Mammary epithelial cell (primary cell): ENCODE measurements at places on chromosomes 1 and 21.

GRCh38 chr1:190847166-190847565 lies 369.5 kb upstream of the BRINP3 start:
- DNase-seq = no peak

DNA sequence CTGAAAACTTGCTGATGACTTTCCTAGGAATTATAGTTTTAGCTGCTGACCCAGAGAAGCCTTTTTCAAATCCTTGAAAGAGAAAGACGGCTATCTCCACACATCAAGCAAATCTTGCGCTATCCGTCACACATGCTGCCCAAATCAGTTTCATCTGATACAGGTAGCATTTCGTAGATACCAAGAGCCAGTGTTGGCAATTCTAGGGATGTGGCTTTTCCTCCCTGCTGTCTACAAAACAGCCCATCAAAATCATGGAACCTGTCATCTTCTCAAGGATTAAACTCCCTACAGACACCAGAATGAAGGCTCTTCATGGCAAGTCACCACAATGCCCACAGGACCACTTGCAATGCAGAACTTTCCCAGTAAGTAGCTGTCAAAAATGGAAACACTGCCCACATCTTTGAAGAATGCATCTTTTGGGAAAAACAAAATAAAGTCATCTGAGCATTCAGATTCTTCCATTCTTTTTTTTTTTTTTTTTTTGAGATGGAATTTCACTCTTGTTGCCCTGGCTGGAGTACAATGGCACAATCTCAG lies 10.4 kb downstream of the STX6 start:
- no peak for DNase-seq

GRCh38 chr1:156845055-156845952 lies 13.6 kb downstream of the INSRR start:
- no peak for DNase-seq

DNA sequence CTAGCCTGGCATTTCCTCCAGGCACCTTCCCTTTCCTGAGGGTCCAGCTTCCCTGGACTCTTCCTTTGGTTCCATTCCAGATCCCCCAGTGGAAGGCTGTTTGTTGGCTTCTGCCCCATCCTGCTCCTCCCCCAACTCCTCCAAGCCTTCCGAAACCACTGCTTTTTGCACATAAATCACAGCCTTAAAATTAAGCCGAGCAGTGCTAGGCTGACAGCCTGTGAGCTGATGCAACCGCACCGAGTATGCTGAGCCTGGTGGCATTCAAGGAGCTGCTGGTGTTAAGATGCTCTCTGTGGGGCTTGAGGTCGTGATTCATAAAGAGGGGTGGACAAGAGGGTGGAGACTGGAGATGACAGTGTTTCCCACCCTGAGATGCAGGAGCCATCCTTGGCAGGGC lies 266.6 kb upstream of the C1orf174 start:
- no peak for DNase-seq

- DNase-seq = no peak
These were observed 69.9 kb downstream of the CACHD1 start for GRCh38 chr1:64539781-64540218.

- DNase-seq = no peak
These were observed at the start of gene TCP10L for GRCh38 chr21:32585042-32585710. TSS of gene TCP10L (minus strand) at chr21:32585523. CDS start at chr21:32584304, 1,219 bp downstream.

- DNase-seq = no peak
These were observed 569.0 kb upstream of the B3GALT2 start for GRCh38 chr1:193755441-193755840.

GRCh38 chr1:119871881-119872280 lies 24.4 kb downstream of the ADAM30 start:
- peak; percentile 39 for DNase-seq

DNA sequence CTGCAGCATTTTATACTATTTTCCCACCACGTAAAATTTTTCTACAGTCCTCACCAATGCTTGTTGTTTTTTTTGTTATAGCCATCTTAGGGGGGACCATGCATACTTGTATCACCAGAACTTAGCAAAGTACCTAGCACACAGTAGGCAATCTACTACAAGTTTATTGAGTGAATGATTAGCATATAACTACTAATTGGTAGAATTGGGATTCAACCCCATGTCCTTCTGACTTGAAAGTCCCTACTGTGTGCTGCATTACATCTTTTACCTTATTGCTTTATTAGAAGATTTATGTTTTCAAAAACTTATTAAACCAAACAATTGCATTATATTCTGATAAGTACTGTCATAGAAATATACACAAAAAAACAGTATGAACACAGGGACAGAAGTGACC lies 92.1 kb downstream of the CEP350 start:
- no peak for DNase-seq

DNA sequence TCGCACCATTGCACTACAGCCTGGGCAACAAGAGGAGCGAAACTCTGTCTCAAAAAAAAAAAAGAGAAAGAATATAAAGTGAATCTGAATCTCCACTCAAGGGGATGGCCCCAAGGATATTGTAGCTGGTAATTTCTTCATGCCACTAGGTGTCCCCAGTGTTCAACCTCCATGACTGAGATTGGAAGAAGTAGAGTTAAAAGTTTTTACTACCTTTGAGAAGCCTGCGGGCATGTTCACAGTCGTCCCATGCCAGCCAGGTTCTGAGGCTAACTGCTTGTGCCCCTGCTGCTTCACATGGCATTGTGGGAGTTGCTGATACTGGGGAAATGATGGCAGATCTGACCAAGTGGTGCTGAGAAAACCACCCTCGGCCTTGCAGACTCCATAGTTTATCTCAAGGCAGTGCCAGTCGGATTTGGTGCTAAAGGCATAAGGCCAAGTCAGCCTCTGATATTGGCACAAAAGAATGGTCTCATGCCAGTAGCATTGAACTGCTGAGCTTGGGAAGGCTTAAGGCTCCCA lies 10.8 kb upstream of the SHISA4 start:
- peak; percentile 58 for DNase-seq

GRCh38 chr1:27342778-27343638 lies 1.2 kb downstream of the SYTL1 start:
- DNase-seq = peak; percentile 97

DNA sequence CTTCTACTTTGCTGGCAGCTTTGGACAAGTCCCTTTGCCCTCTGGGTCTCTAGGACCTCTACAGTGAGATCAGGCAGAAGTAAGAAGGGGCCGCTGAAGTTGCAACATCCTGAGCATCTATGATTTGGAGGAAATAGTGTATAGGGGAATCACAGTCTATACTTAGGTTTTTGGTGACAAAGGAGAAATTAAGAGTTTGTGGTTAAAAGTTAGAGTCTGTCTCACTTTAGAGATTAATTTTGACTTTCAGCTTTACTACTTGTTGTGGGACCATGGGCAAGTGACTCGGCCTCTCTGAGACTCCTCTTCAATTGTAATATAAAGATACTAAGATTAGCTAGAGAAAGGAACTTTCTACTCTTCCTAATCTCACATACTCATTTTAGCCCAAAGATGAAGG lies 33.1 kb upstream of the LMX1A start:
- DNase-seq = no peak

DNA sequence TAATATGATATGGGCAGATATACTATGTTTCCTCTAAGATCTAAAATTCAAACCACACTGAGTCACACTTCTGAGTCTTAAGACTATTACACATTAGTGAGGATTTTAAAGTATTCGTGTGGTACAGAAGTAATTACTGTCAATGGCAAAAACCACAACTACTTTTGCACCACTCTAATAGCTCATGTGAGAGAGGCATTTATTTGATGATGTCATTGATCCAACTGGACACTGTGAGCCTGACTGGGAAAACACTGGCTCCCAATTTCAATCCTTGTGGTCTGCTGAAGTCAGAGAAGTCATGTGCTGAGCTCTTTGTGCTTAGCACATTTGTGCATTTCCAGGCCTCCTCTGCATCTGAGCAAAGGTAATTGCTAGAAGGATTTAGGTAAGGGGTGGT lies 377.8 kb downstream of the USH2A start:
- peak; percentile 89 for DNase-seq

GRCh38 chr1:228515200-228515834 lies 28.1 kb downstream of the RNF187 start:
- no peak for DNase-seq

- peak; percentile 9 for DNase-seq
These were observed 138.6 kb downstream of the SYT14 start for GRCh38 chr1:210076620-210077019.

GRCh38 chr21:33433425-33434114 lies 30.4 kb downstream of the IFNGR2 start:
- DNase-seq = no peak

- DNase-seq = no peak
These were observed 55.5 kb upstream of the ESRRG start for GRCh38 chr1:216778737-216779136.

DNA sequence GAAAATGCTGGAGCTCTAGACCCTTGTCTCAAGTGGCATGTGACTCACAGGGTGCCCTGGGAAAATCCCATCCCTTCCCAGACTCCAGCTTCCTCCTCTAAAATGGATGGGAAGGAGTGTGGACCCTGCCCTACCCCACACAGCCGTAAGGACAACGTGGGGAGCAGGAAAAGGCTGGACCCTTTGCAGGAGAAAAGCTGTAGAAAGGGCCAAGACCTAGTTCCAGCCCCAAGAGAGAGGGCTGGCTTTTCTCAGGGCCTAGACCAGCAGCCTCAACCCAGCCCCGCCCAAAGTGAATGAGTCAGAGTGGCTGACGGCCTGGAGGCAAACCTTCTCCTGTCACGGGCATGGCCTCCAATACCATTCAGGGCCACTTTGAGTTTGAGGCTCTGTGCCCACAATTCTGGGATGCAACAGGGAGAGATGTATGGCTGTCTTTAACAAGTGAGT lies 1.1 kb downstream of the LAMB3 start:
- DNase-seq = peak; percentile 78

GRCh38 chr1:37861151-37861550 lies 1.8 kb upstream of the MTF1 start:
- DNase-seq = peak; percentile 69

DNA sequence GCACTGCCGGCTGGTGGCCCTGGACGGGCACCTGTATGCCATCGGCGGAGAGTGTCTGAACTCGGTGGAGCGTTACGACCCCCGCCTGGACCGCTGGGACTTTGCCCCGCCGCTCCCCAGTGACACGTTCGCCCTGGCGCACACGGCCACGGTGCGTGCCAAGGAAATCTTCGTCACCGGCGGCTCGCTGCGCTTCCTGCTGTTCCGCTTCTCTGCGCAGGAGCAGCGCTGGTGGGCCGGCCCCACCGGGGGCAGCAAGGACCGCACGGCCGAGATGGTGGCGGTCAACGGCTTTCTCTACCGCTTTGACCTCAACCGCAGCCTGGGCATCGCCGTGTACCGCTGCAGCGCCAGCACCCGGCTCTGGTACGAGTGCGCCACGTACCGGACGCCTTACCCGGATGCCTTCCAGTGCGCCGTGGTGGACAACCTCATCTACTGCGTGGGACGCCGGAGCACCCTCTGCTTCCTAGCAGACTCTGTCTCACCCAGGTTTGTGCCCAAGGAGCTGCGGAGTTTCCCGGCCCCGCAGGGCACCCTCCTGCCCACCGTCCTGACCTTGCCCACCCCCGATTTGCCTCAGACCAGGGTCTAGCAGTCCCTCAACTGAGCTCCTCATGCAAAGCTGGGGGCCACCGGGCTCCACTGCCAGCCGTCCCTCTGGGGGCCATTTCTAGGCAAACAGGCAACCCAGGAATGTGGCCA lies 2.1 kb downstream of the KLHDC7A start:
- DNase-seq = no peak

DNA sequence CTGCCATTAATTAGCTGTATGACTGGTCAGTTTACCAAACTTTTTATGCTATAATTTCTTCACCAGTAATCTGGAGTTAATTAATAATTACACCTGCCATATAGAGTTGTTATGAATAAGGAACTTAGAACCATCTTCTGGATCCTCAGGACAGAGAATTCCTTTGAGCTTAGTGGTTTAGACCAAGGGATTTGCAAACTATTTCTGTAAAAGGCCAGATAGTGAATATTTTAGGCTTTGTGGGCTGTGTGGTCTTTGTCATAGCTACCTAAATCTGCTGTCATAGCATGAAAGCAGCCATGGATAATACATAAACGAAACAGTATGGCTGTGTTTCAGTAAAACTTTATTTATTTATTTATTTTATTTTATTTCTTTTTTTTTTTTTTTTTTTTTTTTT lies 9.0 kb downstream of the TIMM17A start:
- DNase-seq = no peak

DNA sequence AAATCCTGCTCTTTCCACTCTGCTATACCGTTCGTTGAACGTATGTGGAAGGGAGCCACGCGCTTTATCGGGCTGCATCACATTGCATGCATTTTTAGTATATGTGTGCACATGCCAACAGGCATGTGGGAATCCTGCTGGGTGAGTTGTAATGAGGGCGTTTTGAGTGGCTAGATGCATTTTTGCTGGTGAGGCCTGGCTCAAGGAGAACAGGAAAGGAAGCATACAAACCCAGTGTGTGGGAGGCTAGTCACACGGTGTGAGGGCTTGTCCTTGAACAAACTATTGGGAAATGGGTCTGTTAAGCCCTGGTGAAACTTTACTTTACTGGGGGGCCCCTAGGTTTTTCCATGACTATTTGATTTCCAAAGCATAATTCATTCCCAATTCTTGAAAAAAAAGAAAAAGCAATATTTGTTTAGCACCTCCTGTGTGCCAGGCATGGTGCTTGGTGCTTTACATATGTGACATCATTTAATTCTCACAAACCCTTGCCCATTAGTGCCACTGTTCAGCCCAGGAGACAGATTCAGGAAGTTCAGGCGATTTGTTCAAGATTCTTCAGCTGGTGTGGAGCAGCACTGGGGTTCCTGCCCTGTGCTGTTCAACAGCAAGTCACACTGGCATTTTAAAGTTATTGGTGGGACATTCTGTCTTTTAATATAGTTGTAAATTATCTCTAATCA lies 25.6 kb upstream of the JUN start:
- DNase-seq = peak; percentile 79

DNA sequence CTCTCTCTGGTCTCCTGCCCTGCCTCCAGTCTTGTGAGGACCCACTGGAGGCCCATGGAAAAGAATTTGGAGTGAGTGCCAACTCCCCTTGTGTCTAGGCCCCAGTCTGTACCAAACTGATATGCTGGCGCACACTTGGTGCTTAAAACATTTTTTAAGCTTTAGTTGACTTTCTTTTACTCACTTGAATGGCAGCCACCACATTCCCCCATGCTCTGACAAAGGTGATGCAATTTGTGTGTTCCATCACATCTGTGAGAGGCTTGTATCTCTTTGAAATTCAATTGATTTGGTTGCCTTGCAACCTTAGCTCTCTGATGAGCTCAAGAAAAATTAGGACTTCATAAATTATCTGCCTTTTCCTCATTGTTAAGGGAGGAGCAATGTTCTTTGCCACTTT lies 30.5 kb upstream of the WDTC1 start:
- no peak for DNase-seq
